ENCODE measurements at places on chromosomes 1 and 21.

GRCh38 chr1:105427543-105427942, 1628.9 kb upstream of the PRMT6 start:
- DNase-seq: no peak

- DNase-seq: no peak
Measured at GRCh38 chr1:35560256-35561225, 2.9 kb downstream of the NCDN start.

- no peak for DNase-seq
Measured at GRCh38 chr1:112754116-112754628, 39.0 kb upstream of the PPM1J start.

- DNase-seq: no peak
Measured at GRCh38 chr1:212760126-212760823, 31.3 kb downstream of the NSL1 start.

- no peak for DNase-seq
Measured at GRCh38 chr1:232074265-232074664, 447.7 kb downstream of the DISC1 start.

Data from GM12864 (cell line).